Esophagus mucosa (tissue), 1 donor: ENCODE measurements at places on chromosomes 1 and 21. TPM values are rescaled to one million over a fixed set of nuclear protein-coding genes. Genes with fewer than 3 reads are reported as not detected.

SAMSN1 gene
- 2.2 TPM for total RNA-seq

DNA sequence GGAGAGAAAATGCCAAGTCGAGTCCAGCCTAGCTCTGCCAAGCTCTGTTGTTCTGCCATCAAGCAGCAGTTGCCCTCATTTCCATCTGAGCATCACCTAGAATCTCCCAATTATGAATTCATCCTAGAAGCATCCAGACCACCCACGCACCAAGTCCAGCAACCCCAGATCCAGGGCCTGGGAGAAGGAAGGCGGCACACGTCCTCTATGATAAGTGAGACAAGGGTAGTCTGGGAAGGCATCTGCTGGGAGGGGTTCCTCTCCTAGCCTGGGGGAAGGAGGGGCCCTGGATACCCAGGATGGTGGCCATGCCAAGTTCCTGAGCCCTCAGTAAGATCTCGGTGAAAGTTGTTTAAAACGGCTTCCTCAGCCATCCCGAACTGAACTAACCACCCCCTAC is 70.7 kb downstream of the VWA5B1 start:
- no peak for ATAC-seq

DNA sequence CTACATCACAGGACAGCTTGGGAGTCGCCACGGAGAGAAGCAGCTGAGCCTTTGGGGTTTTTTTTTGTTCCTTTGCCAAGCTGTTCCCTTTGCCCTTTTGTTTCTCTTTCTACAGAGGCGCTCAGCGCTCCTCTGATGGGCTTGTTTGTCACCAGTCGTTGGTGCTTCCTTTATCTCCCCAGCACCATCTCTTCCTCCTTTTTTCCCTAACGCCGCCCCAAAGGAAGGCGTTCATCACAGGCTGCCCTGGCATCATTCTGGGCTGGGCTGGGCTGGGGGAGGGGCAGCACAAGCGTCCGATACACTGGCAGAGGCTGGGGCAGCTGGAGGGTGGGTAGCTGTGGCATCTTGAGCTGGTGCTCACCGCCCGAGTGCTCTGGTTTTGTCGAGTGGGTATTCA is 10.5 kb downstream of the IGSF21 start:
- ATAC-seq, result no peak

DNA sequence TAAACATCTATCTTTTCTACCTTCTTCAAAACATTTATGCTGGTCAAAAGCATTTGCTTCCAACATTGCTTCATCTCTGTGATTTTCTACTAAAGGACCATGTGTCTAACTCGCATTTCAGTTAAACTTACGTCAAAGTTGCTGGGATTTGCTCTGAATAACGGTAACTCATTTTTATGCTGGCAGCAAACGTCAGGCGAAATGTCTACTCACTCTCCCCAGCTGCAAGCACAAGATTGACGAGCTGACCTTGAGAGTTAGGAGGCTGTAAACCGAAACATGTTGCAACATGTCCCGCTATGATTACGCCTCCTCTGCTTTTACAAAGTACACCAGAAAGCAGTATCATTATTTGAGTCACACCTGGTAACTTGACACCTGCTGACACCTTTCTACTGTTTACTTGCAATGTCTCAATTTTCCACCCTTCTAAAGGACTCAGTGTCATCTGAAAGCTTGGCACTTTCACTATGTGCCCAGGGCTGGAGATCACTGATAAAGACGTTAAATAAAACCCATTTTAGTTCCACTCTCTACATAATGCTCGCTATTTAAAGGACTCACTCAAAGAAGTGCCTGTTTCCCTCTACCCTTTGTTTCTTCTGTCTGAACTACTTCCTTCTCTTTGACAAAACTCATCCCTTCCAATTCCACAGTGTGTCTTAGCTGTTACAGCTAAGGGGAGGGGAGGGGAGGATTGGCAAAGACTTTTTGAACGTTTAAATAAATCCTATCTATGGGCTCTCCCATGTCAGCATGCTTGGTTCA is 111.9 kb downstream of the PTPN14 start:
- ATAC-seq, result peak; percentile 97

MRAP gene
- total RNA-seq, result not detected

DNA sequence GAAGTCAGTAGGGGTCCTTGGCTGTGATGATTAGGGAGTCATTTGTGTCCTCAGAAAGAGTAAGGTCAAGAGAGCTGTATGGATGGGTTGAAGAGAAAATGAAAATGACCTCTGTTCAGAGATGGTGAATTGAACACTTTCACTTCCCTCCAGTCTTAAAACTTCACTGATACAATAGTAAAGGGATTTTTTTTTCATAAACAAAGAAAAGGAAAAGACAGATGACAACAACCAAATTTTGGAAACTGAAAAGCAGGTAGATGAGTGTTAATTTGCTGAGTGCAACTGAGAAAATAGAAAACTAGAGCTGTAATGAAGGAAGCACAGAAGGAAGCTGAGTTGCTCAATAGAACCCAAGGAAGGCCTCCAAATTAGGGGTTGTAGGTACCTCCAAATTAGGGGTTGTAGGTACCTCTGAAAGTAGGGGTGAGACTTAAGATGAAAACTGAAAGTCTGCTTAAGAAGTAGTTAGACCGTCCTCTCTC is 14.8 kb upstream of the S1PR1 start:
- no peak for ATAC-seq

GRCh38 chr1:109488201-109488600 is 4.5 kb downstream of the ATXN7L2 start:
- no peak for ATAC-seq

- ATAC-seq, result no peak
Observed at GRCh38 chr1:84570436-84571149, 3.6 kb downstream of the CTBS start.

DNA sequence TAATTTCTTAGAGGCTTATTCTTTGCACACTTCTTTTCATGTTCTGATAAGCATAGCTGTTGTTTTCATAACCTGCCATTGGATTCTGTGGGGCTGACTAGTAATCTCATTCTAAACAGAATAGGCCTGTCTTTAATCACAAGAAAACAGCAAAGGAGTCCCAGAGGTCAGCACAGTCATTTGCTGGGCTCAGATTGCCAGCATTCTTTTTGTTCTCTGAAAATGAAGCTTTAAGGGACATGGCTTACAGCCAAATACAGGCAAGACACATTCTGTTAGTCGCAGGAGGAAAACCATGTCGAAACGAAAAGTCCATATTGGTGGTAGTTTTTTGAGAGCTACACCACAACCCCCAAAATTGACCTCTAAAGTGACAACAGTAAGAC is 75.0 kb downstream of the MRPS6 start:
- ATAC-seq, result no peak

DNA sequence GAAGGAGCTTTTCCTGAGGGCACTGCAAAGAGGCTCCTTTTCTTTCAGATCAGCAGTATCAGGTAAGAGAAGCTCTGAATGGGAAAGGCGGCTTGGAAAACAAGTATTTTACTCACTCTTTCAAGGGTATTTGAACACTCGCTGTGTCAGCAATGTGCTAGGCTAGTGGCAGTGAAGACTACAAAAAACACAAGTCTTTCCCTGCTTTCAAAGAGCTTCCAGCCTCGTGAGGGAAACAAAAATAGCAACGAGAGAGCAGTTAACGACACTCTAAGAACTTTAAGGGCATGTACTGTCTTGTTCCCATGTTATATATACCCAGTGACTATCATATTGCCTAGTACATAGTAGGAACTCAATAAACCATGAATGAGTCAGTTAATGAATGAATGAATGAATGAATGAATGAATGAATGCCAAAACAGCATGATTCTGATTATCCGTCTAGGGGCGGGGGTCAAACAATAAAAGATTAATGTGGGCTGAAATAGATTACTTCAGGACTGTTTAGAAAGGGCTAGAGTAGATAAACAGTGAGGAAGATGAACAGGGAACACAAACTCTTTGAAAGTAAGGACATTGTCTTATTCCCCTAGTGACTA is 14.2 kb upstream of the MCOLN3 start:
- peak; percentile 36 for ATAC-seq

KISS1 gene
- total RNA-seq, result not detected

FAM72C gene
- 2.8 TPM for total RNA-seq

- peak; percentile 83 for ATAC-seq
Observed at GRCh38 chr1:112762541-112763500, 47.7 kb upstream of the PPM1J start.

DNA sequence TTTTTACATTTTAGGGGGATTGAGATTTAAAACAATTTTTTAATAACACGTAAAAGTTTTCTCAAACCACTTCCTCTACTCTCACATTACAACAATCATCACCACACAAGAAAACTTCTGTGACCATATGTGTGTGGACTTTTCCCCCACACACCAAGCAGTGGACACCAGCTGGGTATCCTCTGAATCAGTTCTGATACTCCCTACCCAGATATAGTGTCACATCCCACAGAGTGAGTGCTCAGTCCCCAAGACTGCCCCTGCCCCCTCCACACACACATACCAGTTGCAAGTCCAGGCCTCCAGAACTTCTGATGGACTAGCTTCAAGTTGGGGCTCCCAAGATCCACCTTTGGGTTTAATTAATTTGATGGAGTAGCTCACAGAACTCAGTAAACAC is 53.3 kb upstream of the QSOX1 start:
- ATAC-seq, result no peak

DNA sequence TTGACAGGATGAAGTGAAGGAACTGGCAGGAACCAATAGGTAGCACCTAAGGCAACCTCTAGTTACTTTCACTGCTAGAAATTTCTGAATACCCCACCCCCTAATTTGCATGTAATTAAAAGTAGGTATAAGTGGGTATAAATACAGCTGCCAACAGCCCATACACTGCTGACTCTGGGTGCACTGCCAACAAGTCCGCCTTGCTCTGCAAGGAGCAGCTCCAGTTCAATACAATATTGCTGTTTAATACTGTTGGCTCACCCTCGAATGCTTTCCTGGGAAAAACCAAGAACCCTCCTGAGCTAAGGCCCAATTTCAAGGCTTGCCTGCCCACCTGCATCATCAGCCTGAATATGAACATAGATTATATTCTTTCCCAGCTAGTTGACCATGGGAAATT is 981.9 kb downstream of the ADGRL2 start:
- ATAC-seq, result no peak

GRCh38 chr1:192814805-192815204 is 6.0 kb downstream of the RGS2 start:
- ATAC-seq, result no peak

GRCh38 chr1:32494196-32494595 is 29.3 kb downstream of the ZBTB8B start:
- ATAC-seq, result no peak

DNA sequence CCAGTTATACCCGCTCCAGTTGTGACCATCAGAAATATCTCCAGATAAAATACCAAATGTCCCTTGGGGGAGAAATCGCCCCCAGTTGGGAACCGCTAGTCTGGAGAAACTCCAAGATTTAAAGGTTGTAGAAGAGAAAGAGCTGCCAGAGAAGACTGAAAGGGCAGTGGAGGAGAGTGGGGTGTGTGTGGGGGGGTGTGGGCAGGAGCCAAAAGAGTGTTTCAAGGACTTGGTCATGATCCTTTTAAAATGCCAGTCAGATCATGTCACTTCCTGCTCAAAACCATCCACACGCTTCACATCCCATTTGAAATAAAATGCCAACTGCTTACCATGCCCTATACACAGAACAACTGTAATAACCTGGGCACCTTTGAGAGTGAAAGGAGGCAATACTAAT is 3.4 kb upstream of the HEYL start:
- no peak for ATAC-seq

GRCh38 chr1:170426596-170426995 is 105.4 kb upstream of the GORAB start:
- ATAC-seq, result no peak

DNA sequence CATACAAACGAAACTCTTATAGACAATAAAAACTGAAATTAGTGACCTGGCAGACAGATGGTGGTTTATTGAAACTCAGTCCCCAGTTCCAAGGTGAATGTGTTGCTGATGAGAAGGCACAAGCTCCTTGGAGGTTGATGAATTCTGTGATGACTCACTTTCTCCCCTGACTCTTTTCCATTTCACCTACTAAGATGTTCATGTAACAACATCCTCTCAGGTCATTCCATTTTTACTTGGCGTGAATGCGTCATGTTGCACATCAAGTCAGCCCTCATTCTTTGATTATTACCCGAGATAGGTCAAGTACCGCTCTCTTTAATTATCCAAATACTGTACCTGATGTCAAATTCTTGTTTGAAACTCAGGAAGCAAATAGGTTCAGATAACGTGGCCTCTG is 10.1 kb upstream of the IL10RB start:
- no peak for ATAC-seq

LRRC71 gene
- total RNA-seq, result not detected

GRCh38 chr1:56286506-56286905 is 292.9 kb downstream of the PLPP3 start:
- ATAC-seq, result no peak

DNA sequence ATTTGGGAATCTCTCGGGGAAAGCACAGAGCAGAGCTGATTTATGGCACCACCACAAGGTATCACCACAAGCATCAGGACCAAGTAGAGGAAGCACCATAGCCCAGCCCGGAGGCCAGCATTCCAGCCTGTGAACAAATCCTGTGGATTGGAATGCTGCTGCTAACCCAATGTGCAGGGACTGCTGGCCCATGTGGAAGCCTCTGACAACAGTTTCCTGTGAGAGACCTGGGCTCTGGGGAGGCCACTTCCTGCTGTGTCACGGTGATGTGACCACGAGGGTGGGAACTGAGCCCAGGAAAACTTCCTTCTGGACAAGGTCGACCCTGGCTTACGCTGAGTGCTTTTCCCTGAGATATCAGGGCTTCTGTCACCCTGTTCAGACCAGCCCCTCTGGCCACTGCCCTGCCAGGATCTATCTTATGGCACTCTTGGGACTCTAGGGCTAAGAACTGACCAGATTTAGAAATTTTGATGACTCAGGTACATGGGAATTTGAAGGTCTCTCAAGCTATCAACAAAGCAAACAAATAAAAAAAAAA is 88.3 kb upstream of the NGF start:
- ATAC-seq, result no peak

NR0B2 gene
- not detected for total RNA-seq

DNA sequence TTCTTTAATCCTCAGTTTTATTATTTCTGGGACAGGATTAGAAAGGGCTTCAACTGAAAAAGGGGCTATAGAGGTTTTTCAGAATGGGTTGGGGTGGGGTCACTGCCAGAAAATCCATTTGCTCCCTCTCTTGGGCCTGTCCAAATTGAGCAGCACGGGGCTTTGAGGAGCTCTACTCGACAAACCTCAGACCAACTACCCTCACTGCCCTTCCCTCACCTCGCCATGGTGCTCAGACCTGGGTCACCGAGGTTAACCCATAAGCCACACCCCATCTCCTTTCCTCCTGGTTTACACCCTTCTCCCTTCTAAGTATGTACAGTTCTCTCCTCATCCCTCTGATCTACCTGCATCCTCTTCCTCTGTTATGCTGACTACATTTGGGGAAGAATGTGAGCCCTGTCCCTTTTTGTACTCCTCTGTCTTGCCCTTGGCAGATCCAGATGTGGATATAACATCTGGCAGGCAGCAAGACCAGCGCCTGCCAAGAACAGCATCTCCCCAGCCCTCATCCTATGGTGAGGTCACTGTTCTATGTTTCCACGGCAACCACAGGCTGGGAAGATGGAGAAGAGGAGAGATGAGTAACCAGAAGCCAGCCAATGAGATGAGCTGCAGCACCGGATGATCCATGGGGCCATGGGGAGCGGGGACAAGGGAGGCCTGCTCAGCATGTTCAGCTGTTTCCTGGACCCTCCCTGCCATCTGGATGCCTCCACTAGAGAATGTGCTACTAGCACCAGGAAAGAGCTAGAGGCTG is 3.7 kb upstream of the FABP3 start:
- no peak for ATAC-seq

NR5A2 gene
- total RNA-seq, result 0.60 TPM
